Activated CD4-positive, CD25-positive, alpha-beta regulatory T cell treated with anti-CD3 and anti-CD28 coated beads, Interleukin-2, amount 50 U/mL, for 24 hours (primary cell): ENCODE measurements at places on chromosomes 7 and 10.

GRCh38 chr10:97028126-97028831 is 157.5 kb downstream of the SLIT1 start:
- ATAC-seq: no peak

DNA sequence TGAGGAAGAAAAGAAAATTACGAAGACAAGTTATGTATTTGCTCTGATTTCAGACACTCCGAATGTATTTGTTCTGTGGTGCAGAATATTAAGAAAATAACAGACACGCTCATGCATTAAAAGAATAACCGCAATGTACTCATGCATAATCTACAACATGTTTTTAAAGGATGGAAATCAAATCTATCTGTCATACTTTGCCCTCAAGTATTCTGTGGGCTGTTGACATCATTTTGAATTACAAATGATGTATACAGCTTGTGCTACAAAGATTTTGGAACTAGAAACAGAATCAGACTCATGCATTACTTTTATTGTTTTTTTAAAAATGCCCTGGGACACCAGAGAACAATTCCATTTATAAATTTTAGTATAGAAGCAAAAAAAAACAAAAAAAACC is 69.9 kb downstream of the APBB1IP start:
- no peak for ATAC-seq

DNA sequence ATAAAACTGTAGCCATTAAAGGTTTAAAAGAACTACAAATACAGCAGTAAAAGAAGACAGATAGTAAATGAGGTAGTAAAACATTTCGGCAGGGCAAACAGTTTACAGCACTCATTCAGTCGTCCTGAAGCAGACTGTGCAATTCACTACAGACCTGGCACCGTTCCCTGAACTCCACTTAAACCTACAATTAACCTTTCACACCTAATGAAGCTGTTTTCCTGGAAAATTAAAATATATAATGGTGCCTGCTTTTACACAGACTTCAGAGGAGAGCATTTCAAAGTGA is 335.3 kb downstream of the GFRA1 start:
- ATAC-seq: no peak

DNA sequence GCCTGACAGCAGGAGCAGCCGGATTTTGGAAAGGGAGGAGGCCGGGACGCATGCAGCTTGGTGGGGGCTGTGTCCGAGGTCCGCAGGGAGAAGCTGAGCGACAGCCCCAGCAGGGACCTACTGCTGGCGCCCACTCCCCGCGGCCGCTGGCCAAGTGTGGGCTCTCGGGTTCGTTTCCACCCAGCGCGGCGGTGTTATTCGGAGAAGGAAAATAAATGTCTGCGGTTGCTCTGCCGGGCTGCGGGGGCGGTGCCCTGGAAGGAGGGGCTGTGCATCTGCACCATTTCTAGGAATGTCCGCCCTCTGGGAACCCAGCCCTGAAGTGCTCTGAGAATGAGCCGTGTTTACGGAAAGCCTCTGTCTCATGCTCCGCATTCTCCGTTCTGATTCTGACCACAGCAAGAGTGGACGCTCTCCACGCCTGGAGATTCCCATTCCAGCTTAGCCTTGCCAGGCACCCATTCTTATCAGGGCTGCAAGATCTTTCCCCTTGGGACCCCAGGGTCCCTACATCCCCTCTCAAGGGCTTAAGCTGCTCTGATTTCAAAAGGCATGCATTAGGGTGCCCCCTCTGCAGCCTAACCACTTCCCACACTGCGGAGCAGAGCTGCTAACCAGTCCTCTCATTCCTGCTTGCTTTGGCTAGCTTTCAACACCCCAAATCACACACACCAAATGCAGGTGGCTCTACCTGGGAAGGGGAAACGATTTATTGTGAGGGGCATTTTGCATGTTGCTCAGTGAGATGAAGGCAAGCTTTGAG is 256.6 kb upstream of the GLI3 start:
- no peak for ATAC-seq

DNA sequence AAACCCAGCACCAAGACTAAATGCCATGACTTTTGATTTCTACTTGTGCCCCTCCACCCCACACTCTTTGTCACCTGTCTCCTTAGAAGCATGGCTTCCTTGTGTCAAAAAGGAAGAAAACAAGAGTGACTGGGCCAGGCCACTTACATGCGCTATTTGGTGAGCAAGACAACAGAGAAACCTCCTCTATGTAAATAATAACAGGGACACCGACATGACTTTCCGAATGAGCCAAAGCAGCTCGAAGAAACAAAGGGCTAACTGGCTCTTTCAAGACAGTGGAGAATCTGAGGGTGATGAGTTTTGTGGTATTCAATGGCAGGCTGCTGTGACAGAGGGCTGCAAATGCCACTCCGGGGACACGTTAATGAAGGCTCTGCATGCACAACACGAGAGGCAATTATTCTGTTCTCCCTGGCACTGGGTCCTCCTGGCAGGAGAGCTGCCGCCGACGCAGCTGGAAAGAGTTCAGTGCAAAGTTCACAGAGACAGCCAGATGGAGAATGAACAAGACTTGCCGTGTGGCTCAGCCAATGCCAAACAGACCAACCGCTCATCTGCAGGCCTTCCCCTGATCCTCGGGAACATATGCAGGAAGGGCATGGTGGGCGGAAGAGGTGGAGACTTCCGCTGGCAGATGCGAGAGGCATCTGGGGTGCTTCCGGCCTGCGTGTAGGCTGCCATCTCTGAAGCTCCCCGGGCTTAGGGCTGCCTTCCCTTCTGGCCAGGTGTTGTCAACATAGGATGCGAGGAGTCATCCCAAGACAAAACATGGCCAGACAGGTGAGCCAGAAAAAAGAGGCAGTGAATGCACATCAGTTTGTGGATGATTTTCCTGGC is 59.1 kb upstream of the SMNDC1 start:
- no peak for ATAC-seq

- peak; percentile 100 for ATAC-seq
These were observed 32.1 kb upstream of the MDFIC start for GRCh38 chr7:114889646-114890285.

- no peak for ATAC-seq
These were observed 8.0 kb upstream of the IL6 start for GRCh38 chr7:22718911-22719420.

DNA sequence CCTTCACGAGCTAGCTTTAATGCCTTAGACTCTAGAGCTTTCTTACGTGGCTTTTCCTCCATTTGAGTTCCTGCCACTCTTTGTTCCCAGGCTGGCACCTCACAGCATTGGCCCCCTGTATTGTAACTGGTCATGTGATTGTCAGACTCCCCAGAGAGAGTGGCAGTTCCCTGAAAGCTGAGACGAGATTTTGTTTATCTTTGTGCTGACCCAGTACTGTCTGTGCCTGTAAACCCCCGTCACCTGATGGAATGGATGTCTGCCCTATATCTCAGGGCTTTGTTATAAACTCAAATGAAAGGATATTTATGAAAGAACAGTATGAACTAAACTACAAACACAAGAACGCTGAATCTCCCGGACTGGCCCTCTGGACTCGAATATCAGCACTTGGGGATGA is 13.0 kb downstream of the NOBOX start:
- no peak for ATAC-seq

GRCh38 chr10:79415736-79416577 is 29.5 kb downstream of the ZCCHC24 start:
- ATAC-seq: no peak

DNA sequence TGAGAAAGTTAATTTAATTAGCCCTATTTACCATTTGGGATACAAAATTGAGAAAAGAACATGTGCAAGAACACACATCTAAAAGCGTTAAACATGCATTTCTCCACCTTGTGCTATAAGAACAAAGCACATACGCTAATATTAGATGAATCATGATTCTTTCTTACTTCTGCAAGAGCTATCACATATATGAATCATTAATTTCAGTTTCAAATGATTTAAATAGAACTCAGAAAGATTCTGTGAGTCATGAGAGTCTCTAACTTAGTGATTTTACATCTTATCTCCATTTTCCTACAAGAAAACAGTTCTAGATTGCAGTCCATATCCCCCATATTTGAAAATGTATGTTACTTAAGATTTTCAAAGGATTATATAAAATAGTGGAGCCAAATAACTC is 173.9 kb downstream of the RNLS start:
- peak; percentile 86 for ATAC-seq

DNA sequence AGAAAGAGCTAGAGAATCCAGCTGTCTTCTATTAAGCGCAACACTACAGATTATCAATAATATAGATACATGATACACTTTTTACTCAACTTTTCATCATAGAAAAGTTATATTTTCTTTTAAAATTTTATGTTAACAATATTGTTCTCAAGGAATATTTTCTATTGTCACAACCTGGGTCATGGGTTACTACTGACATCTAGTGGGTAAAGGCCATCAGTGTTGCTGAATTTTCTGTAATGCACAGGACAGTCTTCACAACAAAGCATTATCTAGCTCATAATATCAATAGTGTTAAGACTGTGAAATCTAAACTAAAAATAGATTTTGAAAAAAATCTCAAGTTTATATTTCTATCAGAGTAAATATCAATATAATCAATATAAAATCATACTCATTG is 209.8 kb downstream of the ZNF33B start:
- no peak for ATAC-seq

DNA sequence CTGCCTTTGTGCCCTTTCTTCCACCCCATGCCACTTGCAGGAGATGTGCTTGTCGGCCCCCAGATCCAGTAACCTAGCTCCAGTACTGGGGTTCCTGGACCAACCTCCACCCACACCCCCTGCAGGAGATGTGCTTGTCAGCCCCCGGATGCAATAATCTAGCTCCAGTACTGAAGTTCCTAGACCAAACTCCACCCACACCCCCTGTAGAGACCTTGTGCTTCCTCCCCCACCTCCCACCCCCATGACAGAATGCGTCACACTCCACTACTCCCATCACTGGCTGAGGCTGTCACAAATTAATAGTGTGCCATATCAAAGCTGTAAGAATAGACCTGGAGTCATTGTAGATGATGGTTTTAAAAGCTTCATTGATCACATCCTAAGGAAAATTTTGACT is 185.0 kb downstream of the BICC1 start:
- no peak for ATAC-seq

DNA sequence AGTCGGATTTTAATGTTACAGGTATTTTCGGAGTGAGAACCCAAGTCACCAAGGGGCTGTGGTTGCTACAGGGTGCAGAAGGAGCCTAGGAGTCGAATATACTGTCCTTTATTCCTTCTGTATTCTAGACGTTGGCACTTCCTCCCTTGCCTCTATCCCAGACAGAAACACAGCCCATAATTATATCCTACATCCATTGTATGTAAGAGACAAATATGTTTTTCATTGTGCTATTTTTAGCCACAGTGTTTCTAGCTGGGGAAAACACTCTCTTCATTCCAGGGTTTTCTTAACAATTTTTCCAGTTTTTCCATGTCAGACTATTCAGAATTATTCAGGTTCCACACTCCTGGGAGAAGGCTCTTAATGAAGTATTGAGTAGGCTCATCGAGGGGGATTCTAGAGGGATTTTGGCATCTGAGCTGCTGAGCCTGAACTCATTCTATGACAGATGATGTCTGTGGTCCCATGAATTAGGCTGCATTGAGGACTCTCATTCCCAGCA is 32.6 kb downstream of the KIAA1217 start:
- ATAC-seq: no peak

- ATAC-seq: no peak
These were observed 60.0 kb downstream of the POLR1F start for GRCh38 chr7:19648791-19649190.

DNA sequence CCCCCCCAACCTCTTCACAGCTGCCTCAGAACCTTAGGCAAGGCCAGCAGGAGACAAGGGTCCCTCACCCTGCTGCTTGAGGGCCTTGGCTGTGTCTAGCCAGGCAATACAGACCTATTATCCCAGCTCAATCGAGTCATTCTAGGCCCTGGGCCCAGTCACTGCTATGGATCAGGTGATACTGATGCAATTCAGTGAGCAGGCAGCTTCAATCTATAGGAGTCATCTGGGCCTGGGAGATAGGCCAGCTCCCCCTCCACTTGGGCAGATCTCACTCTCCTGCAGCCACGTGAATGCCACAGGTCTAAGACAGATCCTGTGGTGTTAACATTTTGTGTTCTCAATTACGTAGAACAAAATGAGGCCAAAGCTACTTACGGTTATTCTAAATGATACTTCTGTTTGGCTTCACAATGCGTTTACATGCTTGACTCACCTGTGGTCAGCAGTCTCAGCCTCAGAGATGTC is 68.0 kb upstream of the LRRC4 start:
- ATAC-seq: no peak

GRCh38 chr7:33155811-33156210 is 26.4 kb downstream of the BBS9 start:
- ATAC-seq: no peak
